ENCODE measurements at places on chromosomes 1 and 21.

- no peak for DNase-seq
These were observed 71.6 kb upstream of the SMYD2 start for GRCh38 chr1:214209260-214209808.

DNA sequence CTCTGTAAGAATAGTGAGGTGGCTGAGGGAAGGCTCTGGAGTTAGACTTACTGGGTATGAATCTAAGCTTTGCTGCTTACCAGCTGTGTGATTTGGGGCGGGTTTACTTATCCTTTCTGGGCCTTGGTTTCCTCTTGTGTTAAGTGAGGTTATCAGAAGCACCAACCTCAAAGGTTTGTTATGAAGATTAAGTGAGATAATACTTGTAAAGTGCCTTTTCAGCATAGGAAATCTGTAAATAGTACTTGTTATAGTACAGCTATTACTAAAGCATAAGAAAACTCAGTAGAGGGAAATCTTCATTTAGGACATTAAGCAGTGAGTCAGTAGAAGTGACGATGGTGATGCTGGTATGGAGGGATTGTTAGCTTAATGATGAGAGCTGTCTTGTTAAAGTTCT, 12.1 kb downstream of the HHAT start:
- no peak for DNase-seq

- no peak for DNase-seq
These were observed 198.1 kb upstream of the USP24 start for GRCh38 chr1:55413286-55413685.

DNA sequence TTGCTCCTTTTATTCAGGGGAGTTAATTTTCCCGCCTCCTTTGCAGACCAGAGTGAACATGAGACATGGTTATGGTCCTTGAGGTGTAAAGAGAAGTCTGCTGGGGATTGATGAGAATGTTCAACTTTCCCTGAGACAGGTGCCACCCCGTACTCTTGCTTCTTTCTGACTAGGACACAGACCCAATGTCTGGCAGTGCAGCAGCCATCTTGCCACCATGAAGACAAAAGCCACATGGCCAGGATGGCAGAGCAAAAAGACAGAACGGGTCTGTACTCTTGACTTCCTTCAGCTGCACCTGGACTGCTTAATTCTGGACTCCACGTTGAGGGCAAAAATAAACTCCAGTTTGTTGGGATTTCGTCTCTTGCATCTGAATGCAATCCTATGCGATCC, 54.1 kb downstream of the KLHDC7A start:
- DNase-seq, result no peak

DNA sequence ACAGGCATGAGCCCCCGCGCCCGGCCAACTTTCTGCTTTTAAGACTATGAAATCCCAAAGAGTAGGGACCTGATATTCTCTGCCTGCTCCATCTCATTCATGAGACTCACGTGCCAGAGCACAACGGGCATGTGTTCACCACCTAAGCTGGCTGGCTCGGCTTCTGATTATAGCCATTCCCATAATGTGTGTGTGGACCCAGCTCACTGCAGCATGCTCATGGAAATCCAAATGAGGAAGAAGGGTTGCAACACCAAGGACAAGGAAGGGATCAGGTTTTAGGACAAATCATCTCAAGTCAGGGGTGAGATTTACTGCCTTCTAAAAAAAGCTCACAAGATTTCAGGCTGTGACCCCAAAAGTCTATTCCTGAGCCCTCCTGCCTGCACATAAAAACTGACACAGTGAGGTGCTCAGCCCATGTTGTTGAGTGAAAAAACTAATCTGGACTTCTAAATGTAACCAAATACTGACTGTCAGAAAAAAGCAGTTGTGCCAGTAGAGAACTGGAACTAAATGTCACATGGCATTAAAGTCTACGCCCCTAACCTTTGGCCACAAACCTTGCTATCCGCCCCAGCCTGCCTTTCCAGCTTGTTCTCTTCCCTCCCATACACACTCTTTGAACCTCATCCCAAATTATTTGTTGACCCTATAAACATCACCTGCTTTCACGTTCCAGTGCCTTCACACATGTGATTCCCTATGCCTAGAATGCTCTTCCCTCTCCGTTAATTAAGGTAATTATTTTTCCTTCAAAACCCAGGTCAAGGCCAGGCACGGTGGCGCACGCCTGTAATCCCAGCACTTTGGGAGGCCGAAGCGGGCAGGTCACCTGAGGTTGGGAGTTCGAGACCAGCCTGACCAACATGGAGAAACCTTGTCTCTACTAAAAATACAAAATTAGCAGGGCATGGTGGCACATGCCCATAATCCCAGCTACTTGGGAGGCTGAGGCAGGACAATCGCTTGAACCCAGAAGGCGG, 9.1 kb upstream of the COA7 start:
- no peak for DNase-seq

DNA sequence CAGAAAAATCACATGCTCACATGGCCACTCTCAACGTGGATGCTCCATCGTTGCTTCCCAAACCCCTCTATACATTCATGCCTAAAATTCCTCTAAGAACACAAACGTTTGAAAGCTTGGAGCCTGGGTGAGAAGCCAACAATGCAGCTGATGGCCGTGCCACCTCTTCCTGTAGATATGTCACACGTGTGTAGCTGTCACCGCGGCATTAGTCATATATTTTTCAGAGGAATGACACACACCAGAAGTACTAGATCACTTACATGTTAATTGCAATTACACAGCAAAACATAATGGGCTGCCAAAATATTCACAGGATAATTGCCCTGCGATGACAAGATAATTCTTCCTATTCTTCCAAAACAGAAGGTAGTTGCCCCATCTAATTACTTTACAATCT, 112.7 kb upstream of the BACE2 start:
- DNase-seq, result no peak

GRCh38 chr1:54114001-54114400, 38.8 kb downstream of the CDCP2 start:
- DNase-seq, result no peak

DNA sequence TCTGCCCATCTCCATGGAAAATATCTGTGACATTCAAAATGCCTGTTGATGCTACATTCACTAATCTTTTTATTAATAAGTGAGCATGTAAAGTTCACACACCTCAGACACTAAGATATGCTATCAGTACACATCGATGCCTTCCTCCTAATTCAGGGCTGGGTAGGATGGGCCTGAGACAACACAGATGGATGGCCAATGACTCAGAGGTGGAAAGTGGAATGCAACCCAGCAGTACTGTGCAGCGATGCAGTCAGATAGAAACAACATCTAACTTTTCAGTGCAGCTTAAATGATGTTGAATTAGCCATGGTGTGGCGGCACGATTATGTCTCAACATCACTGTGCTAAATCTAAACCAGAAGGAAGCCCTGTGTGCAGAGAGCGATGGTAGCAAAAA, 161.6 kb upstream of the KCNJ15 start:
- no peak for DNase-seq

GRCh38 chr1:110266834-110267233, 56.7 kb downstream of the KCNC4 start:
- DNase-seq, result no peak

GRCh38 chr1:225933072-225933471, 7.9 kb downstream of the LEFTY2 start:
- DNase-seq, result no peak

GRCh38 chr1:162991444-162991843, 77.7 kb upstream of the RGS4 start:
- DNase-seq, result no peak

DNA sequence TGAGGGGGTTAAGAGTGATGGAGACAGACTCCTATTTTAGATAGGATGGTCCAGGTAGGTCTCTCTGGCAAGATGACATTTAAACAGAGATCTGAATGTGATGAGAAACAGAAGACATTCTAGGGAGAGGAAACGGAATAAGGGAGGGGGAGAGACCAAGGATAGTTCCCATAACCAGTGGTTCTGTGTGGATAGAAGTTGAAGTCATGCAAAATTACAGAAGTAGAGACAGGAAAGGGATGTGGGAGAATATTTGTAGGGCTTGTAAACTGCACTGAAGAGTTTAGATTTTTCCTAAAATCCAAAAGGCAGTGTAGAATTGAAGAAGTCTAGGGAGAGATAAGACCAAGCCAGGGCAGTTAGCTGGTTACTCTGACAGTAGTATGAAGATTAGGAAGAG, 200.6 kb downstream of the GRIK1 start:
- DNase-seq, result no peak

GRCh38 chr1:210298936-210299335, 29.8 kb upstream of the HHAT start:
- no peak for DNase-seq

GRCh38 chr1:226035915-226036314, 26.6 kb upstream of the H3-3A start:
- DNase-seq, result no peak

- DNase-seq, result no peak
These were observed at the start of gene TFAP2E for GRCh38 chr1:35573198-35574124. TFAP2E (plus strand) TSS chr1:35573314; CDS start chr1:35573578, 264 bp downstream.

- no peak for DNase-seq
These were observed 223.2 kb downstream of the FOXD2 start for GRCh38 chr1:47661040-47661439.

DNA sequence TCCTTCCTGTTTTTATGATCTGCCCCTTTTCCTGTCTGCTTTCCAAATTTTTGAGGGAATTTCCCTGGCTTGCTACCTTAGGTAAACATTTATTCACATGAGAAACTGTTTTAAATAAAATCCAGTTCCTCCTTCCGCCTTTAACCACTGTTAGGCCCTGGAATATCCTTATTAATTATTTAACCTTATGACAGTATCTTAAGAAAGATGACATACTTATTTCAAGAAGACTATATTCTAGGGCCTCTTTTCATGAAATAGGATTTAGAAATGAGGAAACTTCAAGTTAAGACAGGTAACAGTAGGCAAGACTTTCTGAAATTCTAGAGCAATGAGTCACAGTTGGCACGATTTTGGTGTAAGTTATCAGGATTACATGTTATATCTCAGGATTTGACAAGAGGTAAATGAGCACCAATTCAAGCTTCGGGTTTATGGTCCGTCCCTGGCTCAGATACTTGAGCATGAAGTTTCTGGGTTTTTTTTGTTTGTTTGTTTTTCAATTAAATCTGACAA, 2.0 kb upstream of the TNFSF18 start:
- DNase-seq, result no peak

DNA sequence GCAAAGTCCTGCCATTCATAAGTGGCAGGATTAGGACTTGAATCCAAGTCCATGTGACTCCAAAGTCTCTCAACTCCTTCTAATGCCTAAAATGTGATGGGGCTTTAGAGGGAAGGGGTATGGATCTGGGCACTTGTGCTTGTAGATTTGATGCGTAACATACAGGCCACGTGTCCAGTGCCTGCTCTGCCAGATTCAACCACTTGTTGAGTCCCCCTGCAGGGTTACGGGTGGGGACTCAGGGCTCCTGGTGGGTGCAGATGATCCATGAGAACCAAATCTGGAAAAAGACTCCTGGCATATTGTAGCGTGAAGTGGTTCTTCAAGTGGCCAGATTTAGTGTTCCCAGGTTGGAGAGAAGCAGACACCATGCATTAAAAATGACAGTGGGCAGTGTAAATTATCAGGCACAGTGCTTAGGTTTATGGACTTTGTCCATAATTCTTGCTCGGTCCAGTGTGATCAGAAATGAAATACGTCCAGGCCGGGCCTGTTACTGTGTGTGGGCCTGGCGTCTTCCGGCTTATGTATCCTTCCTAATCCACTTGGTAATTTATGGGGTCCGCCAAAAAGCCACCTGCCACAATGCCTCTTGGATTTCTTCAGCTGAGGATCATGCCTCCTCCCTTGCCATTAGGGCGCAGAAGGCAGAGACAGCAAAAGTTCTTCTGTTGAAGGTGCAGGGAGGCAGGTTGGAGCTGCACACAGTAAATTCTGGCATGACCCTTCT, 51.2 kb upstream of the LRP8 start:
- no peak for DNase-seq

DNA sequence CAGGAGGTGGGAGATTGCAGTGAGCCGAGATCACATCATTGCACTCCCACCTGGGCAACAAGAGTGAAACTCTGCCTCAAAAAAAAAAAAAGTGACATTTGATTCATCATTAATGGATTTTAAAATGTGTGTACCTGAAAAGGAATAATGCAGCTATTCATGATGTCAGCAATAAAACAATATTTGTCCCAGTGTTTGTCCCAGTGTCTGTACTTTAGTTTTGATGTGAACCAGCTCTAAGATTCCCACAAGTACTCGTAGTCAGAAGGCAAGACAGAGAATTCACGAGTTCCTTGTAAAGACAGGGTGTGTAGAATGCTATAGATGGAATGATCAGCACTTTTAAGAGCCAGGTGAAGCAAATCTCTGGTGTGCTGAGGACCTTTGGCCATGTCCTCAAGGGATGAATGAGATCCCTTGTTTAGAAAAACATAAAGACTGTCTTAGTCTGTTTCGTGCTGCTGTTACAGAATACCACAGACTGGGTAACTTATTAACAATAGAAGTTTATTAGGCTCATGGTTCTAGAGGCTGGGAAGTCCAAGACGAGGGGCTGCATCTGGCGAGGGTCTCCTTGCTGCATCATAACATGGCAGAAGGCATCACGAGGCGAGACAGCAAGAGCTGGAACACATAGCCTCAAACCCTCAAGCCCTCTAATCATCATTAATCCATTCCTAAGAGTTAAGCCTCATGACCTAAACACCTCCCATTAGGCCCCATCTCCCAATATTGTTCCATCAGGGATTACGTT, 12.0 kb upstream of the TMPRSS2 start:
- DNase-seq, result no peak

- DNase-seq, result no peak
These were observed 4.4 kb downstream of the AVPR1B start for GRCh38 chr1:206112600-206113301.

- no peak for DNase-seq
These were observed 129.5 kb upstream of the ERRFI1 start for GRCh38 chr1:8155528-8156186.

DNA sequence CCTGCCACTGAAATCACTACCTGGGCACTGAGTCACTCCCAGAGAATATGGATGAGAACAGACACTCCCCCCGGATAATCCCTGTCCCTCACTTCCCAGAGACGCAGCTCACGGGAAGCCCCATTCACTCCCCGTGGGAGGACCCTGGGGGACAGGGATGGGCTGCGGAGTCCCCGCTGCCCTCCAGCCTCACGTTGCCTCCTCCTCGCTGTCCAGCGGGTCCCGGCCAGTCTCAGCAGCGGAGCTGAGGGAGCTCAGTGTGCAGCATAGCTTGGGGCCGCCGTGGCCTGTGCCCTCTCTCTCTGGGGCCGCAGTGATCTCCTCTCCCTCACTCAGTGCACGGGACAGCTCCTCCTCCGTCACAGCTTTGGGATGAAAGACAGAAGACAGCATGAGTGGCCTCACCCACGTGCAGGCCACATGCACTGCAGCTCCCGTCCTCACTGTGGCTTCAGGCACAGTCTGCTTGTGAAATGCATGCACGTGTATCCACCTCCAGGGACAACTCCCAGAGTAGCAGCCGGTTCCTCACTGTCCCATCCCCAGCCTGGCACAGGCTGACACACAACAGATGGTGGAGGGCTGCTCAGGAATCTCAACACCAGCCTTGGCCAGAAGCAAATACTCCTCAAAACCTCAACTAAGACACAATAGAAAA, 7.4 kb downstream of the CFAP410 start:
- no peak for DNase-seq

GRCh38 chr21:41359286-41359685, 2.5 kb upstream of the MX2 start:
- no peak for DNase-seq
